ENCODE measurements at places on chromosomes 1 and 21.

- no peak for DNase-seq
Observed at GRCh38 chr1:165910764-165911421, 83.5 kb downstream of the UCK2 start.

DNA sequence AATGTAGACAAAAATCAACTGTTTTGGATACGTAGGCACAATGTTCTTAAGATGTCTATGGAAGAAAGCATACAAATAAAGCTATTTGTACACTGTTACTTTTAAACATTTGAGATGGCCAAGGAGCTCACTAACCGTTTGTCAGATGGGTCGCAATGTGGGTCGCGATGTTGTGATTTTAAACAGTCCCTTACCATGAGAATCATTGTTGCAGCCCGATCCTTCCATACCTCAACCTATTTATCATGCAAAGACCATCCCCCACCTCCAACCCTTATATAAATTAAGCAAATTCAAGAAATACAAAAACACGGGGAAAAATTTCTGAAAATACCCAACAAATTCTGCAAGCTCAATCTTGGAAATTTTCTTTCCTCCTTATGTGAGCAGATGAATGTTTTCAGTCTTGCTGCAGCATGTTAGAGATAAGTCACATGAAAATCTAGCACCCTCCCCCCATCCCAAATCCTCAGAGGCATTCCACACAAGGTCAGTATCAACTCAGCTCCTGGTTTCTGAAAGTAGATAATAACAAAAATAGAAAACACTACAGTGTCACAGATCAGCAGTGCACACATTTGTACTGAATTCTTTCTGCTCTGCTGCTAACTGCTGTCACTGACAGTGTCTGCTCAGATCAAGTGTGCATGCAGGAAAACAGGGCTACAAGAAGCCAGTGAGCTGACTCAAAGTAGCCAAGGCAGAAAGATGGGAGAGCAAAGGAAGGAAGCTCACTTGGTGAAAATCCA lies 92.9 kb upstream of the TTC39A start:
- no peak for DNase-seq

GRCh38 chr1:37108596-37109188 lies 74.4 kb upstream of the GRIK3 start:
- no peak for DNase-seq

DNA sequence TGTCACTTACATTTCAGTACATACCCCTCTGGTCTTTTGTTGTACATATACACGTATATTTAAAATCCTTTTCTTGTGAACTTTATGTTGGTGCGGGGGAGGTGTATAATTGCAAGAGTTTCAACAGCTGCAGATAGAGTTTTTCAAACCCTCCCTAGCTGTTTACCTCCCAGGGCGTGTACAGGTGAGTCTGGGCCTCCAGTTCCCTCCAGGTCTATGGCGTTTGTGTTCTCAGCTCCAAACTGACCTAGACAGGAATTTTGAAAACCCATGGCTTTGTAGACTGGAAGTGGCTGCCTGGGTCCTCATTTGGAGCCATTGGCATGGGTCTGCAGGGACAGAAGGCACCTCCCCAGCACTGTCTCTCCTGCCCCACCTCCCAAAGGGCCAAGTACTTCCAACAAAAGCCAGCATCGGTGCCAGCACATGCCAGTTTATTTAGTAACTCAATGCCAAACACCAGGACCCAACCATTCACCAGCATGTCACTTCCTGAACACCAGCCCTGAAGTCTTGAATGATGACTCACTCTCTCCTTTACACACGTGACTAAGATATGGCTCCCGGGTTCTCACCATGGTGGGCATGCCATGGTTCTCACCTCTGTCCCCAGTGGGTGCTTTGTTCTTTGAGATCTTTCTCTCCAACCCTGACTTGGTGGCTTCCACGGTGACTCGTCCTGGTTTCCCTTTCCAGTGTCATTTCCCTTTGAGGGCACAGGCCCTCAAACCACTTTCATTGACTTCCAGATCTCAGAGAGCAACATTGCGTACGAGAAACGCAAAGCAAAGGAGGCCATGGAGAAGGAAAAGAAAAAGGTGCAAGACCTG lies 57.3 kb upstream of the EFHD2 start:
- peak; percentile 23 for DNase-seq

DNA sequence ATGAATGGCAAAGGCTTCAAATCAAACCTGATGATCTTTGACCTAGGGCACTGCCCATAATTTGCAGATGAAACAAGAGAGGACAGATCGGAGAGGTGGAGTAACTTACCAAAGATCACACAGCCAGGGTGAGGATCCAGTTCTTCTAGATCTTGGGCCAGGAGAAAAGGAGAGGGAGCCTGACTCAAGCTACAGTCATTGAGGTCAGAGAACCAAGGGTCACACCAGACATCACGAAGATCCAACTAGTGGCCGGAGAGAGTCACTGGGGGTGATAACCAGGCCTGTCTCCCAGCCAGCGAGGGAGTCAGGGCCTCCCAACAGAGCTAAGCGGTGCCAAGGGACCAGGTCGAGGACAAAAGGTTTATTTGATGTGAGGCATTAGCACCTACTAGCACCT lies 115.0 kb downstream of the RIPK4 start:
- DNase-seq, result no peak

DNA sequence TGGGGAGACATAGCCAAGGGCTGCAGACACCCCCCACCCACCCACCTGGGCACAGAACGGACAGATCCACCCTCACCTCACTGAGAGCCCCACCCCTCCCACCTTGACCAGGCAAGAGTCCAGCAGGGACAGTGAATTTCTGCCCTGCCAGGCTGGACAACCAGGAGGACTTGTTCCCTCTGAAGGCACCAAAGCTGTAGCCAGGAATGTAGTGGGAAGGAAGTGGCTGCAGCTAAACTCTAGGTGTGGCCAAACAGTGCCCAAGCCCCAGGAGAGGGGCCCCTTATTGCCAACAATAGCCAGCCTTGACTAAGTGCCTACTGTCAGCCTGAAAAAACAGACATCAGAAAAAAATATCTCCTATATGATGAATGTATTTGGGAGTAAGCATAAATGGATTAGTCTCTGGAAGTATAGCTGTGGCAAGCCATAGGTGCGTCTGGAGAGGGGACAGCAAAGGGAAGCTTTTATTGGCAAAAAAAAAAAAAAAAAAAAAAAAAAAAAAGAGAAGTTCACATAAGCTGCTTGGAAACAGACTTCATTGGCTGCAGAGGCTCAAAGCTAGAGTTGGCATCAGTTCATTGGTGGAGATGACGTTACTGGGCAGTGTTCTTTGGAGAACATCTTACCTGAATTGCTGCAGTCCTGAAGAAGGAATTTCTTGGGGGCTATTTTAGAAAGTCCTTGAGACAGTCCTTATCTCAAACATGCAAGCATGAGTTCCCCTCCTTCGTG lies 64.1 kb upstream of the TMEM51 start:
- no peak for DNase-seq

DNA sequence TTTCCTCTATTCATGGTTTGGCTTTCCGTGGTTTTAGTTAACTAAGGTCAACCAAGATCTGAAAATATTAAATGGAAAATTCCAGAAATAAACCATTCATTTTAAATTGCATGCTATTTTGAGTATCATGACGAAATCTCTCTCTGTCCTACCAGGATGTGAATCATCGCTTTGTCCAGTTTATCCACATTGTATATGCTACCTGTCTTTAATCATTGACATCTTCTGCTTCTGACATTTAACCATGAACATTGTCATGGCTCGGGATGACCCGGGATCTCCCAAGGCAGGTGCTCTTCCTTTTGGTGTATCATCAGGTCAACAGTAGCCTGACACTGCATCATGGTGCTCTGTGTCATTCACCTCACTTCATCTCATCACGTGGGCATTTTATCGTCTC lies 125.5 kb upstream of the HNRNPU start:
- no peak for DNase-seq

Measured in GM12865 (cell line).